NCI-H1930 (cell line): ENCODE measurements at places on chromosomes 5 and 9.

GRCh38 chr5:168008555-168008954, 282.9 kb upstream of the WWC1 start:
- DNase-seq: no peak

DNA sequence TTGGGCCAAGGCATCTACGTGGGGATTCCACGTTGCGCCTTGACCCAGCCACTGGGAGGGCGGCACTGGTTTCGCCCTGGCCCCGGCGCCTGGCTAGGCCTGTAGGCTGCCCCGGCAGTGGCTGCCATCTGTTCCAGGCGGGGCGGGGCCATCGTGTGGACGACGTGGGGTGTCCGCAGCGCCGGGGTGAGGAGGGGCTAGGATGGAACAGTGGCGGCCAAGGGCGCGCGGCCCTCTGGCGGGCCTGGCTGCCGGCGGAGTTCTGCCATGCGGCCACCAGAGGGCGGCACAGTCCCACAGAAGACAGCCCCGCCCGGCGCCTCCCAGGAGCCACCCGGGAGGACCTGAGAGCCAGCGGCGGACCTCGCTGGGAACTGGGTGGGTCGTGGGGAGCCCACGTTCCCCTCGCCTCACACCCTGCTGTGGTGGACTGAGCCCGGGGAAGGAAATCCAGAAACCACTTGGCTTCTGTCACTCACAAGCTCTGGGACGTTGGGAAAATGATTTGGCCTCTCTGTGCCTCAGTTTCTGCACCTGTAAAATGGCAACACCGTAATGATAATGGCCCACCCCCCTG, 22.6 kb upstream of the RAPGEF1 start:
- peak; percentile 79 for DNase-seq

DNA sequence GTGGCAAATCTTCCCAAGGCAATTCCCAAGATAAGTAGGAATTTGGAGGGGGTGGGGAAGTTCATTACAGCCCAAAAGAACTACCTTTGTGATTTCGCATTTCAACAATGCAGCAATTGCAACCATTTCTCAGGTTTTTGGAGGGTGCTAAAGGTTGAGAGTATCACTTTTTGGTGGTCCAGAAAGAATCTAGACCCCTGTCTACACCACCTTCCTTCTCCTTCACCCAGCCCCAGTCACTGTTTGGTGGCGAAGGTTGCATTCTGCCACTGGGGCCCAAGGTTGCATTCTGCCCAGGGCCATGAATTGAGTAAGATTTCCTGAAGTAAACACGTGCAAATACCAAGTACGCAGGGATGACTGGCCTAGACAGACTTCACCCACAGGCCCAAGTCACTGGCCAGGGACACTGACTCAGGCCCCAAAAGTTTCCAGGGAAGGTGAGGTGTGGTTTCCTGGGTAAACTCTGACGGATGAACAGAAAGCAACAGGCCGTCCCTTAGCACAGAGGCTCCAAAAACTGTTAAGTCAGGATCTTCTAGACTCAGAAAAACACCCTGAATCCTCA, 5.7 kb downstream of the PDE6A start:
- DNase-seq: no peak

- DNase-seq: no peak
Measured at GRCh38 chr9:91902475-91903125, 47.4 kb downstream of the ROR2 start.

GRCh38 chr5:136374638-136375037, 9.3 kb upstream of the TRPC7 start:
- no peak for DNase-seq

GRCh38 chr9:135795391-135795790, 93.4 kb downstream of the KCNT1 start:
- DNase-seq: no peak

- no peak for DNase-seq
Measured at GRCh38 chr5:144040615-144041305, 129.7 kb downstream of the YIPF5 start.

GRCh38 chr5:74017786-74018211, 391.8 kb downstream of the ARHGEF28 start:
- DNase-seq: no peak

GRCh38 chr5:52759331-52759730, 28.4 kb upstream of the ITGA1 start:
- DNase-seq: no peak

DNA sequence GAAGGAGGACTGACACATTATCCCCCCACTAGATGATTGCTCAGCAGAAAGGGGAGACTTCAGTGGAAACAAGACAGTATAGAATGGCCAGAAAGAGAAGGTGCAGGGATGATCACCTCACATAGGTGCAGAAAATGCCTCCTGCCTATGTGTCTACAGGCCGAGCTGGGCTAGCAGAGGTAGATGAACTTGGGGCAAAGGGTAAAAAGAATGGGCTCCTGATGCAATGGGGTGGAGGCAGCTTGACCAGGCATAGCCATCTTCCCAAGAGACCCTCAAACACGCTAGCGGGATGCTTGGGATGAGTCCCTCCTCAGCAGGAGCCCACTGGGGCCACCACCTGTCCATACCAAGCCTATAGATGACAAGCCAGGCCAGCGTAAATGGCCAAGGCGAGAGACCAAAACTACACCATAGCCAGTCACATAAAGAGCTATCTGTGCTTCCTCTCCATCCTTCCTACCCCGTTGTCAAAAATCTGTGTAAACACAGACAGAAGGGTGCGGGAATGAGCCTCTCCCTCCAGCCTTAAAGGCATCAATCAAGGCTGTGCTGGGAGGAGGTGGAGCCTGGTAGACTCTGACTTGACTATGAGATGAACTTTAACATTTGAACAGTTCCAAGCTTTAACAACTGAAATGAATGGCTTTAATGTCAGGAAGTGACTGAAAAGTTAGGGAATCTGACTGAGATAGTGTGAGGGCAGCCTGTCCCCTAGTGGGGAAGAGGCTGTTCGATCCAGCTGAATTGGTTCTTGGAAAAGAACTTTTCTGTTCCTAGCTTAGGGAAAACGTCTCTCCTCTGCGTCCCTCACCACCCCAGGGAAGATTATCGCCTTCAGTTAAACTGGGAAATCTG, 10.4 kb downstream of the C9orf152 start:
- no peak for DNase-seq

DNA sequence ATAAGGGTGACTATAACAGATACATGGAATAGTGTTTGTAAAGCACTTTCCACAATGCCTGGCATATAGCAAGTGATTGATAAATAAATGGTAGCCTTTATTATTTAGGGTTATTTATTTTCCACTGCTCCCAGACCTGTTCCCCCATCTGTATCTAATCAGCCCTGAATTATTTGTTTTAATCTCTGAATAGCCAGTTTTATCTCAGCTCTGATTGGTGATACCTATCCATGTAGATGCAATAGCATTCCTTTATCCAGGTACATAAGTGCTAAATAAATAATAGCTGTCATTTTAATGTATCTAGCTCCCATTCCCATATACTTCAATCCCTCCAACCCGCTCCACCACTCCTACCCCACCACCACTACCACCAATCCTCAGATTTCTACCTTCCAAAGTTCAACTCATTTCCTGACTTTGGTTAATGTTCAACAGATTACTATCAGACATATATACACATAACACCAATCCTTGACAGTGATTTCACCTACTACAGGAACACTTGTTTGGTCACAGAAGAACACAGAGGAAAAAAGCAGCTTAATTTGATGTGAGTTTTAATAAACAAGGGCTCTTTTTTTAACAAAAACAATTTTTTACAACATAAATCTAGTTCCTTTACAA, 14.0 kb downstream of the PRKAA1 start:
- no peak for DNase-seq

- DNase-seq: no peak
Measured at GRCh38 chr9:119071636-119072035, 297.6 kb downstream of the BRINP1 start.

- peak; percentile 57 for DNase-seq
Measured at GRCh38 chr5:72108202-72109061, 1.2 kb downstream of the MAP1B start.

DNA sequence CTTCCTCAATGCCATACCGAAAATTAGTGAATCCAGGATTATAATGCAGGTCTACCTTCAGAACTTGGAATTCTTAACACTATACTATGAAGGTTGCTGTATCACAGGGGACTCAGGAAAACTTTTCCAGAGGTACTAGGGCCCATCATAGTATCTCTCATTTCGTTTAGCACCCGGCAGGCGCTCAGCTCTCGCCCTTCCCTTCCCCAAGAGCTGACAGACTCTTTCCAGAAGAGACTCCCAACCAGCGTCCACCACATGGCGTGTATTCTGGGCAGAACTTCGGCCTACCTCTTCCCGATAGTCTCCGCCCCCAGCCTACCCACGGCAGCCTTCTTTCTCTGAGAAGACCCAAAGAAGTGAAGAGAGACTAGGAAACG, 271 bp downstream of the NOL8 start:
- DNase-seq: no peak

- DNase-seq: no peak
Measured at GRCh38 chr5:138011991-138012390, 20.9 kb downstream of the FAM13B start.

GRCh38 chr9:127290561-127291065, 26.0 kb downstream of the GARNL3 start:
- DNase-seq: no peak

GRCh38 chr5:97955450-97955849, 772.4 kb upstream of the RIOK2 start:
- no peak for DNase-seq

GRCh38 chr5:135596788-135597187, 18.0 kb upstream of the CXCL14 start:
- DNase-seq: no peak

- DNase-seq: no peak
Measured at GRCh38 chr9:71704796-71705195, 63.5 kb downstream of the CEMIP2 start.

- DNase-seq: no peak
Measured at GRCh38 chr5:136622747-136623146, 257.4 kb upstream of the TRPC7 start.

GRCh38 chr9:134396825-134397224, 70.6 kb downstream of the RXRA start:
- DNase-seq: no peak

- DNase-seq: peak; percentile 41
Measured at GRCh38 chr9:111759762-111760639, 34.7 kb downstream of the SHOC1 start.

DNA sequence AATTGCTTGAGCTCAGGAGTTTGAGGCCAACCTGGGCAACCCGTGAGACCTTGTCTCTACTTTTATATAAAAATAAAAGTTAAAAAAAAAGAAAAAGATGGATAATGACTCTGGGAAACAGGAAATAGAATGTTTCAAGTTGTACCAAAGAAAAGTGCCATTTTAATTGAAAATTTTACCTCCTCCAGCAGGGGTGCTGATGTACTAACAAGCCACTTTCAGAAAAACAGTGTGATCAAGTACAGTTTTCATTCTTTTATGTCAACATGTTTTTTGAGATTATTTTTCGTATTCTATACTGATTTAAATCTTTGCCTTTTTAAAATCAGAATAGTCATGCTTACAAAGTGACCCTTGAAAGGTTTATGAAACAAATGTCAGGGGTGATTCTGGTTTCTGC, 30.8 kb downstream of the F2R start:
- DNase-seq: no peak

GRCh38 chr9:86962692-86963091, 15.4 kb upstream of the GAS1 start:
- DNase-seq: no peak

- DNase-seq: no peak
Measured at GRCh38 chr5:60852940-60853339, 8.9 kb upstream of the ELOVL7 start.

DNA sequence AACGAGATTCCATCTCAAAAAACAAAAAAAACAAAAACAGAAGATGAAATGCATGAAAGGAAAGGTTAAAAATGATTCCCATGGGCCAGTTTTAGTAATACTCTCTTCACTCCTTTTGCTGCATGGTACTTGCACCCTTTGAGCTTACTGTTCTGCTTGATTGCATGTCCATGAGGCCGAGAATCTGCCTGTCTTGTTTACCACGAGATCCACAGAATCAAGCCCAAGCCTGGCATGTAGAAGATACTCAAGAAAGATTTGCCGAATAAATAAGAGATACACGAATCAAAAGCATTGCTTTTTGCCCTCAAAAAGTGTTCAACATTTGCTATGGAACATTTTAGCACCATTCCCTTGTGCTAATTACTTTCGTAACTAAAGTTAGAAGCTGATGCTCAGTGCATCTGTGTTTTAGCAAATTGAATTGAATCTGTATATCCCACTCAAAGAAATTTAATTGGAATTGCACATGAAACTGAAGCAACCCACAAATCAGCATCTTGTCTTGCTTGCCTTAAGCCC, 1.1 kb downstream of the FAXDC2 start:
- no peak for DNase-seq

DNA sequence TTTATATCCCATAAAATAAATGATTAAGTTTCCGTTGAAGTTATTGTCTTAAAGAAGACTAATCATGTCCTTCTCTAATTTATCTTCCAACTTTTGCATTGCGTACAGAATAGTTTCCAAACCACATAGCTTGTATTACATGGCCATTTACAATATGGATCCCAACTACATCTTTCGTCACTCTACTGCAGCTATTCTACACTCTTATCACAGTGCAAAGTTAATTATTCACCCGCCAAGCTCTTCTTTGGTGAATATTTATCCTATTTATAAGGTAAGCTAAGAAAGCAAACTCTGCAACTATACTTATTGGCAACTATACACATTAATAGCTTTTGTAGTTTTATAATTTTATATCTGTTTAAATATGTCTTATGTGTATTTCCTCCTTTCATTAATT, 75.9 kb upstream of the ADAMTS19 start:
- DNase-seq: no peak

DNA sequence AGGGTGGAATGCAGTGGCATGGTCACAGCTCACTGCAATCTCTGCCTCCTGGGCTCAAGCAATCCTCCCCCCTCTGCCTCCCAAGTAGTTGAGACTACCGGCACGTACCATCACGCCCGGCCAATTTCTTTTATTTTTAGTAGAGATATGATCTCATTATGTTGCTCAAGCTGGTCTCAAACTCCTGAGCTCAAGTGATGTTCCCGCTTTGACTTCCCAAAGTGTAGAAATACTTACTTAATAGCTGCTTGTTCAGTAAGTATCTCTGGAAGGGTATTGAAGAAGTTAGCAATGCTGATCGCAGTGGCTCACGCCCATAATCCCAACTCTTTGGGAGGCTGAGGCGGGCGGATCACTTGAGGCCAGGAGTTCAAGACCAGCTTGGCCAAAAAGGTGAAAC, 35.7 kb upstream of the PLIN2 start:
- no peak for DNase-seq

DNA sequence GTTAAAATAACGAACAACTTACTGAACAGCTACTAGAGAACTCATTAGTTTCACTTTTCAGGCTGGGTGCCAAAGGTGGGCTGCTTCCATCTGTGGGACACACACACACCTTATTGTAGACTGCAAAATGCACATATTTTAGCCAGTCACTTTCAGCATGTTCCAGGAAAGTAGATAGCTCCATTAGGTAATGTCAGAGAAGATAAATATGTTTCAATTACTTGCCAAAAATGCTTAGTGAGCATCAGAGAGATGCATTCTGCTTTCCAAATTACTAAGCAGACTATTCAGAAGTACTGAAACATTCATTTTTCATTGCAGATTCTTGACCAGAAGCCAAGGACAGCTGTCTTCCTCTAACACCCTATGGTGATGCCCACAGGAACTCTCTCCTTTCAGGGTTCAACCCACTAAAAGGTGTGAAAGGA, 56.2 kb upstream of the APC start:
- DNase-seq: no peak

- no peak for DNase-seq
Measured at GRCh38 chr5:141182248-141182647, at the start of gene PCDHB16. Gene PCDHB16, plus strand, starts transcription at chr5:141182387. Its CDS starts 173 bp downstream, at chr5:141182560.

- no peak for DNase-seq
Measured at GRCh38 chr9:35267710-35268109, 105.9 kb downstream of the UNC13B start.

- no peak for DNase-seq
Measured at GRCh38 chr5:37871023-37871815, 31.4 kb upstream of the GDNF start.
